ENCODE measurements at places on chromosomes 1 and 21.
A peak's percentile ranks its signal among the peaks of the same experiment; 100 is the strongest.

DNA sequence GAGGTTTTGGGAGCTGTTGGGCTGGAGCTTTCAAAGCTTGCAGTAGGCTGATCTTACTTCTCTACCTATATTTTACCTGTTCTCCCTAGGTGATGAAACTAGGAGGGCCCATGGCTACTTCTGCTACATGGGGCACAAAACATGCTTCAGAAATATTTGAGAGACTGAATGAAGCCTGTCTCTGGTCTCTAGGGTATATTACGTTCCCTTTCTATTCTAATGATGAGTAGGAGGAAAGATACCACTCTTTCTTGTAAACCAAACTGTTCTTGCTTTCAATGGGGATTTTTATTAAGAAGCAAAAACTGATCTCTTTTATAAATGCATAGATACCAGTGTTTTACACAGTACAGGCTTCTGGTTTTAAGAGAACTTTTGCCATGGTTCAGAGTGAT lies 103.1 kb downstream of the GALNT2 start:
- DNase-seq: no peak

DNA sequence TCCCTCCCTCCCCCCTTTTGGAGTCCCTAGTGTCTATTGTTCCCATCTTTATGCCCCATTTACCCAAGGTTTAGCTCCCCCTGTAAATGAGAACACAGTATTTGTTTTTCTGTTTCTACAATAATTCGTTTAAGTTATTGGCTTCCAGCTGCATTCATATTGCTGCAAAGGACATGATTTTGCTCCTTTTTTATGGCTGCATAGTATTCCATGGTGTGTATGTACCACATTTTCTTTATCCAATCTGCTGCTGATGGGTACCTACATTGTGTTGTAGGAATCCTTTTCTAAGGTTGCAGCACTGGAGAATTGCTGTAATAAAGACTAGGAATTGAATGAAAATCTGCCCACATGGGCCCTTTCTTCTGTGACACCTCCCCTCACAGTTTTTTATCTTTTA lies 6.8 kb downstream of the SLC25A24 start:
- no peak for DNase-seq

- DNase-seq: peak; percentile 54
Observed at GRCh38 chr1:167722152-167722869, 529 bp downstream of the MPZL1 start.

DNA sequence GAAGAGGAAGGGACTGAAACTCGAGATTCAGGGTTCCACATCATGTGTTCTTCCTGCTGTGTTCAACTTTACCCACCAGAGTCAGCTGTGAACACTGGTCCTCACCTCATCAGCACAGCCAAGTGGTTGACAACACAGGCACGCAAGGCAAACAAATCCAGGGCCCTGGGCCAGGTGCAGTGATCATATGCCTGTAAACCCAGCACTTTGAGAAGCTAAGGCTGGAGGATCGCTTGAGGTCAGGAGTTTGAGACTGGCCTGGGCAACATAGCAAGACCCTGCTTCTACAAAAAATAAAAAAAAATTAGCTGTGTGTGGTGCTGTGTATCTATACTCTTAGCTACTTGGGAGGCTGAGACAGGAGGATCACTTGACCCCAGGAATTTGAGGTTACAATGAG lies 8.4 kb upstream of the XKR8 start:
- no peak for DNase-seq

DNA sequence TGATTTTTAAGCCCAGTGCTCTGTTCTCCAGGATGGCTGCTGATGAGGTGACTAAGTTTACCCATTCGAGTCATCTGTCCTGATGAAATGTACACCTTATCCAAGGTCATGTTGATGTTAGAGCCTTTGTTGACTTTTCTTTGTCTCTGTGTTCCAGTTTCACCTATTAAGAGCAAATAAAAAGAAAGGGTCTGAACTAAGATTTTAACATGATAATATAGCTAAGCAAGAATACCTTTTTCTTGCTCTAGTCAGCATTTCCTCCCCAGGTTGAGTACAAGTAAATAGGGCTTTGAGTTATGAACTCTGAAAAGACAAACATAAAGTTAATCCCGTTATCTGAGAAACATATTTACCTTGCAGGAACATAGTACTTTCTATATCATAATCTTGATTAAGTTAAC lies 52.1 kb upstream of the GPR88 start:
- no peak for DNase-seq

- peak; percentile 66 for DNase-seq
Observed at GRCh38 chr1:152013664-152014237, 20.1 kb upstream of the S100A10 start.

DNA sequence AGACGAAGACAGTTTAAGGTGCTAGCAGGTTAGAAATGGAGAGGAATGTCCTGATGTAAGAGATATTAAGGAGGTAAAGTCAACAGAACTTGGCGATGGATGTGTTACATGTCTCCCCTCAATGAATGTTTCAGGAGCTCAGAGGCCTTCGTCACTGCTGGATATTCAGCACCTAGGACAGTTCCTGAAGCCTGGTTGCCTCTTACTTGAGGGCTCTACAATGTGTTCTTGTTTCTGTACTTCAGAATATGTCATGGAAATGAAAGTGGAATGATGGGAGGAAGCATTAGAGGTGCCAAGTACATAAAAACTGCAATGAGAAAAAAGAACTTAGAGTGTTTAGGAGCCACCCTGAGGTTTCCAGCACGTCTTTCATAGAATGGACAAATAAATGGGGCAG lies 17.7 kb downstream of the TNR start:
- peak; percentile 64 for DNase-seq

DNA sequence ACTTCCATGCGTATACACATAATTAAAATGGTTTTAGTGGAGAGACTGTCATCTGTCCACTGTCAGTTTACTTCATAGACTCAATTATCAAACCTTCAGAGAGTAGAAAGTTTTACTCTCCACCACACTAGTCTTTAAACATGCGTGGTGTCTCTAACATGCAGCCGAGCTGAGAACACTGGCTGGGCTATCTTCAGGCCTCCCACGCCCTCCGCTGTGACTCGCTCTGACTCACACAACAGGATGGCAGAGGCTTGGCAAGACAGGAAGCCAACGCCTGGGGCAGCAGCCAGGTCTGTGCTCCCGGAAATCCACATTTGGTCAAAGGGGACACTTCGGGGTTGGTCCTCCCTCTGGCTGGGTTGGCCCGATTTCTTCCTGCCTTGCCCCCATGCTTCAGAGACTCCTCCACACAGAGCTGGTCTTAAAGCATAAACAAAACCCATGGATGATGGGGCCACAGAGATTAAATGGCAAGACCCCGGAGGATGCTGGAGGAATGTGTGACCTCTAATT lies 22.7 kb upstream of the IFNGR2 start:
- DNase-seq: no peak

DNA sequence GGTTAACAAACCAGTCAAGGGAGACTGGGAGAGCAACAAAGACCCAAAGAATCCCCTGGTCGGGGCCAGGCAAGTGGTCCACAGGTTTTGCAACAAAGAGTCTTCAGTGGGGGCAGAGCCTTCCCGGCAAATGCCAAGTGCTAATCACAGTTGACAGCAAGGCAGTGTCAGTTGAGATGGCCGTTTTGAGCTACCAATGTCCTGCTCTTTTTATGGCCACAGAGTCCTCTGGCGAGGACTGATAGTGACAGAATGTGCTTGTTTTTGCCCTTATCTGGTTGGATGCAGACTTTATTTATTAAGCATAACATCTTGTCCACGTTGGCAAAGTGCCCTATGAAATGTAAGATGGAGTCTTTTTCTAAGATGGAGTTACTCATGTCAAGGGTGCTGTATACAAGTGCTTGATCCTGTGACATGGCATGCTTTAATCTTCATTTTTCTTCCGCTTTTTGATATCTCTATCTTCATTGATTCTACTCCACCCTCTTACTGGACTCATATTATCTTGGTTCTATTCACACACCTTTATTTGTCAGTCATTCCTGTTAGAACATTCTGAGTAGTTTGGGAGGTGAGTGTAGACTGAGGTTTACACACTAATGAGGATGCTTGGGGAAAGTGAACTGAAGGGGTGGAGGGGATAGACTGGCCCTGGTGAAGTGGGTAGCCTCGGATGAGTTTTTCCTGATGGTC lies 51.8 kb downstream of the KCNK1 start:
- DNase-seq: no peak

DNA sequence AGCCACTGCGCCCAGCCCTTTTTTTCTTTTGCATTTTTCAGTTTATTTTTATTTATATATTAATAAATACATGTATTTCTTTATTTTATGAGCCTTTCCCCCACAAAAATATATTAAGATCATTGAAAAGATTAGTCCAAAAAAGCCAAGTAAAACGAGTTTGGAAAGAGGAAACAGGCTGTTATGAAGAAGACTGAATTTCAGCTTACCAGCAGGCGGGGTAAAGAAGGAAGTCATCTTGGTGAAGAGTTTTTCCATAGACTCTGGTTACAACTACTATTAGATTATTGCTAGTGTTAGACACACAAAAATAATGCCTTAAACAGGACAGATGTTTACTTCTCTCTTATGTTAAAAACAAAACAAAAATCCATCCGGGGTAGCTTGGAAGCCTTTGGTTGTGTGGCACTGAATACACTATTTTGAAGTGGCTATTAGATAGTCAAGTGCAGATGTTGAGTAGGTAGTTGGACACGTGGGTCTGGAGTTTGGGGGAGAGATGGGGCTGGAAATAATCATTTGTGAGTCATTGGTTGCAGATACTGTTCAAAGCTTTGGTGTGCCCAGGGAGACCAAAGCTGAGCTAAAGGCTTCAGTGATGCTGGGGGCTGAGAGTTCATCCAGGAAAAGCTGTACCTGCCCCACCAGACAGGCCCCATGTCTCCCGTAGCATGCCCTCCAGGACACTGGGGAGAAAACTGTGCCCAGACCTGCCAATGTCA lies 8.7 kb upstream of the LRRC71 start:
- no peak for DNase-seq

GRCh38 chr1:51928896-51929295 lies 50.4 kb upstream of the NRDC start:
- DNase-seq: no peak

- DNase-seq: no peak
Observed at GRCh38 chr1:197761654-197762053, 13.6 kb downstream of the DENND1B start.

DNA sequence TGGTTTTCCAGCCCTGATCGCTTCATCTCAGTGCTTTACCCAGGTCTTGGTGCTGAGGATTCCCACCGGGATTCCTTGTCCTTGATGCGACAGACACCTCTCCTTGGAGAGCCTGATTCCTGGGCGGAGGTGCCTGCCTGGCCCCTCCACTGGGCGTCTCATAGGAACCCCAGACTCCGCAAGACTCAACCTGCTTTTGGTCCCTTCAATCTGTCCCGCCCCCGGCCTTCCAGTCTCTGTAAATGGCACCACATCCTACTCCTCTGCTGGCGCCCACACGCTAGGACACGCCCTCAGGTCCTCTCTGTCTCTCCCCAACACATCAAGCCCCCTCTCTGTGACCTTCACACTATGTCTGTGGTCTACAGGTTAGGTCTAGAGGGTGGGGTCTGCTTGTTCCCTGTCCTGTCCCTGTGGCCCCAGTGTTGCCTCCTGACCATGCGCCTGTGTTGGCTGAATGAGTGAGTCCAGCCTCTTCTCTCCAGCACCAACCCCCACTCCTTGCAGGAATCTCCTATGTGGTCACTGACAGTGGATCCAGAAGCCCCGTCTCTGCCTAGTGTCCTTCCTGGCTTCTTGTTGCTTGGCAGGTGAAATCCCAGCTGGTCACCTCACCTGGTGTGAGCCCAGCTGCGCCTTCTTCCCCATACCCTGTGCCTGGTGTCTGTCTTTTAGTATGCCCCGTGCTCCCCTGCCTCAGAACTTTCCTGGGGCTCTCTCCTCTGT lies 119.7 kb upstream of the C1orf174 start:
- no peak for DNase-seq

DNA sequence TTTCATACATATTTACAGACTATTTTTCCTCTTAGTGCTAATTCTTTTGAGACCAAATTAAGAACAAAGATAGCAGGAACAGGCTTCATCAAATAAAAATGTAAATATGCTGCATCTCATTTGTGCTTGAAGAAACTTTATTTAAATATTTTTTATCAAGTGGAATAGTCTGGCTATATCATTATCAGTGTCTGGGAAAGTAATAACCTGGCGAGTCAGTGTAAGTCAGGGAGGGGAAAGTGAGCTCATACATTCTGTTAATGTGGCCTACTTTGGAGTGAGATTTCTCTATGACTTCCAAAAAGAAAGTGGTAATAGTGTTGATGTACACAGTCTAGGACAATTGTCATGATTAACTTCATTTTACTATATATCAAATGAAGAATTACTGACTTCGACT lies 1045.1 kb downstream of the ADGRL2 start:
- no peak for DNase-seq

- no peak for DNase-seq
Observed at GRCh38 chr1:169368406-169368769, 393 bp downstream of the BLZF1 start.

DNA sequence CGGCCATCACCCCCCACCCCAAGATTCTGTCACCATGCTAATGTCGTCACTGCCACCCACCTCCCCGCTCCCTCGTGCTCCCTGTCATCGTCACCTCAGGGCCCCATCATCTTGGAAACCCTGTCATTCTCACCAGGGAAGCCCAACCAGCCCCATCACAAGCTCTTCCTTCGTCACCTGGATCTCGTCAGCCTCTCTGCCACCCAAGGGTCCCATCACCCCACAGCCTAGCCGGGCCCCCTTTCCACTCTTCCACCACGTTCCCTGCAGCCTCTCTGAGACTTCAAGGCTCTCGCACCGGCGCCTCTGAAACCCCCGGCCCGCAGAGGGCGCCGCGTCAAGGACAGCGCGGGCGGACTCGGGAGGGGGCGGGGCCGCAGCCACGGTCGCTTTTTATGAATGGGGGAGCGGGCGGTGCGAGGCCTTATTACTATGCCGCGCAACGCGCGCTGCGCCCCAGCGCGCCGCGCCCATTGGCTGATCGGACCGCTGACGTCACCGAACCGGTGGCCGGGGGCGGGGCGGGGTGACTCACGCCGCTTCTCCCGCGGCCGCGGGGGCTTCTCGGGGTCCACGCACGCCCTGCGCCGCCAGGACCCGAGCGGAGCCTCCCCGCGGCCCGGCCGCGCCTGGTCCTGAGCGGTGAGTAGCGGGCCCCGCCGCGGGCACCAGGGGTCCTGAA lies at the start of gene GPR3:
TSS of gene GPR3 (plus strand) at position 527 of the 682 bp plus-strand sequence. CDS start 1,177 bp downstream, outside the sequence.
- DNase-seq: peak; percentile 96
